ENCODE measurements at places on chromosomes 4 and X. TPM values are rescaled to one million over a fixed set of nuclear protein-coding genes. Genes with fewer than 3 reads are reported as not detected.

GRCh38 chr4:23966725-23967124 lies 76.9 kb upstream of the PPARGC1A start:
- no peak for DNase-seq

DNA sequence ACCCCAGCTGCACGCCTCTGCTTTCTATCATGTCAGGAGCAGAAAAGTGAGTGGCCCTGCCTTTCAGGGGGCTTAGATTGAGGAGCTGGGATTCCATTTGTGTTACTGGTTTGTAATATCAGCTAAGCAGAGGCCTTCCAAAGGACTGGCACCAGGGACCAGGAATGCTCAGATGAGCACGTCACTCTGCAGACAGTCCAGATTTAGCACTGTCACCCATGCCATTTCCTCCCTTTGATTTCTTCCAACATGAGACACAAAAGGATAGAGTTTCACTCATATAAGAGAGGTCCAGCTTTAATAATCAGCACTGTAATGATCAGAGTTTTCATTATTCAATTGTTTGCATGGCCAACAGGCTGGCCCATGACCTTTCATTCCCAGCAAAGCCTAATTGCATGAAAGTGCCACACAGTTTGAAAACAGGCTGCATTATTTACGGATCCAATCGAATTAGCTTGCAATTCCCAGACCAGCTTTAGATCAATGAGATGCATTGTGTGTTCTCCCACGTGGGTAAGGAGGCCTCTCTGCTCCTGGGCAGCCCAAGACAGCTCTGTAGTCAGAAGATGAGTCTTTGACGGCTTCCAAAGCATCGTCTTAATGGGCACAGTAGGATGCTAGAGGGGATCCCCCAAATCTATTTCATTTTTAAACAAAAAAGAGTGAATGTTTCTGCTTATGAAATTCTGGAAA lies 9.8 kb upstream of the SLC2A9 start:
- DNase-seq = no peak

GRCh38 chr4:111400741-111401140 lies 744.5 kb upstream of the FAM241A start:
- DNase-seq = no peak

DNA sequence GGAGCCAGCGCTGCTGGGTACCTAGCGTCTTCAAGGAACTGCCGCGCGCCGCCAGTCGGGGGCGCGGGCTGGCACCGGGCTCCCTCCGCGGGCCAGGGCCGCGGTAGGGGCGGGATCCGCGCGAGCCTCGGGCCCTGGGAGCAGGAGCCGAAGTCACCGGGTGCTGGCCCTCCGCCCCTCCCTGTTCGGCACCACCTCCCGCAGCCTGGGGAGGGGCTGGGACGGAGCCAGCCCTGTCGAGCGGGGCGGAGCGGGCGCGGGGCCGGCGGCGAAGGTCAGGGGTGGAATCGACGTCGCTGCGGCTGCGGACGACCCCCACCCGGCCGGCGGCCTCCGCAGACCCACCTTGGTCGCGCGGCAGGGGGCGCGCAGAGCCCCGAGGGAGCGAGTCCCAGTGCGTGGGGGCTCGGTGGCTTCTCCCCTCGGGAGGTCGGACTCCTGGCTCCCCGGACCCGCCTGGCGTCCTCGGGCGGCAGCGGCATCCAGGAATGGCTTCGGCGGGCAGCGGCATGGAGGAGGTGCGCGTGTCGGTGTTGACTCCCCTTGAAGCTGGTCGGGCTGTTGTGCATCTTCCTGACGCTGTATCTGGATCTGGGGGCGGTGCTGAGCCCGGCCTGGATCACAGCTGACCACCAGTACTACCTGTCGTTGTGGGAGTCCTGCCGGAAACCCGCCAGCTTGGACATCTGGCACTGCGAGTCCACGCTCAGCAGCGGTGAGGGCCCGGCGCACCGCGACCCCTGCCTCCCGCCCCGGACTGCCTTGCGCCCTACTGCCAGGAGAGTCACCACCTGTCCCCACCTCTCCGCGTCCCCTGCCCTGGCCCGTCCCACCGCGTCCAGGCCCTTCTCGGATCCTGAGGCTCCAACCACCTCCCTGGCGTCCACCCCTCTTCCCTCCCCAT lies 50.5 kb upstream of the FAM47C start:
- DNase-seq = no peak

- DNase-seq = no peak
Observed at GRCh38 chrX:35046660-35047296, 104.2 kb downstream of the FAM47B start.

DNA sequence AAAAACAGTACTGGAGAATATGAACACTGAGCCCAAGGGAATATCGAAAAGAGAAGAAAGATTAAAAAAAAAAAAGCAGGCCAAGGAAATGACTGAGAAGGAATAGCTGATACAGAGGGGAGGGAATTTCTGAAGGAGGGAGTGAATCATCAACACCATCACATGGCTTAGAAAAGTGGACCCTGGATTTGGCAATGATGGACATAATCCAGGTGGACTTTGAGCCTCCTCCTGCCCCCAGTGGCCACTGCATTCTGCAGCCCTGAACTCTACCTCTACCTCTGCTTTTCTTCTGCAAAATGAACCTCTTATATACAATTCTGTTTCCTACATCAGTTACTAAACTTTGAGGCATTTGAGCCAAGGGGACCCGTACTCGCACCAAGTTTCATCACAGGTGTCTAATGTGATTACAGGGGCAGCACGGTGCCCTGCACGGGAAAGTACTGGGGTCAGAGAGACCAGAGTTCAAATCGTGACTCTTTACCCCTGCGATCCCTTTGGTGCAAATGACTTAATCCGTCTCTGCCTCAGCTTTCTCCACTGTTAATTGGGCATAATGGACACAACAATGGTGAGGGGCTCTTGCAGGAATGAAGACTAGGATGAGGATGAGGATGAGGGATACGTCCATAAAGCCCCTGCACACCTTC lies 1.1 kb downstream of the OCIAD2 start:
- no peak for DNase-seq

DNA sequence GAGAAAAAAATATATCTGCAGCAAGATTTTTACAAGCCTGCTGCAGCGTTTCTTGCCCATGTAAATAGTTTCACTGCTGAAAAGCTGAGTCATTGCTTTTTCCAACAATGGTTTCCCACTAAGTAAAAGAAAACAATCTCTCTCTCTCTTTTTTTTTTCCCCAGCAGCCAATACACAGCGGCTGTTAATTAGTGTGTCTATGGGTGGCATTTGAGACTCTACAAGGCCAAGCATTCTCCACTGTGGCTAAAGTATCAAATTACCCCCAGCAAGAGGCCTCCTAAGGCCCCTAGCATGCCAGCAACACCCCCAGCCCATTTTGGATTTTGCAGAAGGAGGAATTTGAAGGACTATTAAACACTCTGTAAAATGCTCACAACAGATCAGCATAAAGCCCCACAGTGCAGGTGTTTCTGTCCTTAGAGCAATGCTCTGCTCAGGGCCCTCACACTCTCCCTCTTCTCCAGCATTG lies 837.4 kb downstream of the TRIML1 start:
- DNase-seq = no peak

TRIM60 gene
- total RNA-seq = not detected

TCEAL6 gene
- 0.31 TPM for total RNA-seq

Data from left cardiac atrium (tissue), 4 donors.